Regular cardiac myocyte (primary cell): ENCODE measurements at places on chromosomes 1 and 21. TPM values are rescaled to one million over a fixed set of nuclear protein-coding genes. Genes with fewer than 3 reads are reported as not detected.

The PRDX1 gene
- total RNA-seq, result 433 and 683 TPM in 2 replicates

The KIAA0319L gene
- 40.5 and 73.3 TPM in 2 replicates for total RNA-seq

The COA6 gene
- total RNA-seq, result 12.1 and 20.9 TPM in 2 replicates

The CD160 gene
- total RNA-seq, result 0.28 TPM in 1 of 2 replicates, not detected in the other

The LHX8 gene
- not detected in 2 replicates for total RNA-seq

The PAQR7 gene
- 9.8 and 13.2 TPM in 2 replicates for total RNA-seq
